ENCODE measurements at places on chromosomes 11 and 22.
A peak's percentile ranks its signal among the peaks of the same experiment; 100 is the strongest.

- no peak for DNase-seq
These were observed 742.2 kb downstream of the NELL1 start for GRCh38 chr11:21411597-21411996.

- no peak for DNase-seq
These were observed 177.7 kb downstream of the SNX19 start for GRCh38 chr11:130738611-130739010.

DNA sequence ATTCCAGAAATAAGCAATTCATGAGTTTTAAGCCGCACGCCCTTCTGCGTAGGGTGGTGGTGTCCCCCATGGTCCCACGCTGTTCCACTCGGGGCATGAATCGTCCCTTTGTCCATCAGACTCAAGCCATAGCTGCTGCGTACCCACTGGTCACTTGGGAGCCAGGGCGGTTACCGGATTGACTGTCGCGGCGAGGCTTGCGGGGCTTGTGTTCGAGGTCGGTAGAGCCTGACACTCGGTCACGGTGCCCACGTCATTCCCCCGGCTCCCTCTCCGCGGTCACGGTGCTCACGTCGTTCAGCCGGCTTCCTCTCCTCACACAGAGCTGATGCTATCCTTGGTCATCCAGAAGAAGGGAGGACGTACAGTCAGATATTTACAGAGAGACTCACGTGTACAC lies 1227.0 kb downstream of the BRD1 start:
- no peak for DNase-seq

DNA sequence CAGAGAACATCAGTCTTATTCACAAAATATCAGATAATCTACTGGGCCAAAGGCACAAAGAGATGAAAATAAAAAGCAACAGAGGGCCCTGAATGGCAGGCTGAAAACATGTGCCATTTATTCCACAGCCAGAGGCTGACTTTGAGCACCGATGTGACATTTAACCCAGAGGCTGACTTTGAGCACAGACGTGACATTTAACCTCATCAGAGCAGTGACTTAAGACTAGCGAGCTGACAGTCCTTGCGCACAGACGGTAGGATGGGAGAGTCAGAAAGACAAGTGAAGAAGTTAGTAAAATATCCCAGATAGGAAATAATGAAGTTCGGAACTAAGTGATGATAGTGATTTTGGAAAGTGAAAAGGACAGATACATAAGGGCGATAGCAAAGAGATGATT lies 65.3 kb downstream of the FLI1 start:
- DNase-seq, result no peak

GRCh38 chr11:44936525-44936924 lies 14.2 kb downstream of the TP53I11 start:
- DNase-seq, result peak; percentile 85

- no peak for DNase-seq
These were observed 7.3 kb downstream of the APBB1 start for GRCh38 chr11:6411594-6412031.

DNA sequence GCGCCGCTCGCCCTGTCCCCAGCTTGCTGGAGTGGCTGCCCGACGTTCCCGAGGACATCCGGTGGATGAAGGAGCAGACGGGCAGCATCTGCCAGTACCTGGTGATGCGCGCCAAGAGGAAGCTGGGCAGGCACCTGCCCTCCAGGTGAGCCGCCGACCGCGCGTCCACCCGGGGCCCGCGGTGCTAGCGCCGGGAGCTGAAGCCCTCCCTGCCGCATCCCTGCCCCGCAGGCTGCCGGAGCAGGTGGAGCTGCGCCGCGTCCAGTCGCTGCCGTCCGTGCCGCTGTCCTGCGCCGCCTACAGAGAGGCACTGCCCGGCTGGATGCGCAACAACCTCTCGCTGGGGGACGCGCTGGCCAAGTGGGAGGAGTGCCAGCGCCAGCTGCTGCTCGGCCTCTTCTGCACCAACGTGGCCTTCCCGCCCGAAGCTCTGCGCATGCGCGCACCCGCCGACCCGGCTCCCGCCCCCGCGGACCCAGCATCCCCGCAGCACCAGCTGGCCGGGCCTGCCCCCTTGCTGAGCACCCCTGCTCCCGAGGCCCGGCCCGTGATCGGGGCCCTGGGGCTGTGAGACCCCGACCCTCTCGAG lies 3.3 kb upstream of the CRACR2B start:
- no peak for DNase-seq

GRCh38 chr11:25910086-25910485 lies 421.8 kb upstream of the ANO3 start:
- DNase-seq, result no peak

DNA sequence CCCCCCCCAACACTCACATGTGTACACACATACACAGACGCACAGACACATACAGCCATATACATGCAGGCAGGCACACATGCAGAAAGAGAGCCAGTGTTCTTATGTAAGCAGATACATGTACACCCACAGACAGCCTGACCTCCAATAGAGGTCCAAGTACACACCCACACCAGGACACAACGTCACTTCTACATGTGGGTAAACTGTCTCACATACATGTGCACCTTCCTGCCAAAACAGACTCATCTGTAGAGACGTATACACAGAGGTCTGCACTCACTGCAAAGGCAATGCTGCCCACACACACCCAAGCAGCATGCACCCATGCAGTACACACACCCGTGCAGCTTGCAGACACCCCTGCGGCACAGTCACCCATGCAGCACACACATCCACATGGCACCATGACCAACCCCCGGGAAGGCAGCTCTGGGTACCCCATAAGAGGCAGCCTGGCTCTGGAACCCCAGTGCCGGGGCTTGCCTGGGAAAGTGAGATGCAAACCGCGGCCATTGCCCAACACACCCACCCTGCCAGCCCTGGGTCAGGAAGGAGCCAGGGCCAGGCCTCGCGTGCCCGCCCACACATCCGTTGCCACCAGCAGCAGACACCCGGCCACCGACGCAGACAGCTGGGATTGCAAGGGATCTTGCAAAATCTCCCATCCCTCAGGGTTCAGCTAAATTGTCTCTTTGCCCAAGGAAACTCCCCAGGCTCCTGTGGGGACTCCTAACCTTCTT lies 10.1 kb downstream of the CASTOR1 start:
- DNase-seq, result no peak

- DNase-seq, result peak; percentile 40
These were observed 520.8 kb downstream of the BRD1 start for GRCh38 chr22:49306632-49307480.

DNA sequence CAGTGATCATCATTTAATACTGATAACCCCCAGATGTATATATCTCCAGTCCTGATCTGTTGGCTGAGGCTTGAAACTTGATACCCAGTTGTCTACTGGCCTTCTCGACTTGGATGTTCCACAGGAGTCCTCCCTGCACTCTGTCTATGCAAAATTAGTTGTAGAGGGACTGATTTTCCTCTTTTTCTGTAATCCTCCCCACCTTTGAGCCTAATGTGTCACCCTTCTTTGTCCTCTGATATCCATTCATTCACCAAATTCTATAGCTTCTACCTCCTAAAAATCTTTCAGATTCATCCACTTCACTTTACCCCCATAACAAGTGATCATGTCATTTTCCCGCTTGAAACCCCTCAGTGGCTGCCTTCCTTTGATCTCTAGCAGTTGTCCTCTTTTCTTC lies 16.4 kb downstream of the COA4 start:
- DNase-seq, result no peak

DNA sequence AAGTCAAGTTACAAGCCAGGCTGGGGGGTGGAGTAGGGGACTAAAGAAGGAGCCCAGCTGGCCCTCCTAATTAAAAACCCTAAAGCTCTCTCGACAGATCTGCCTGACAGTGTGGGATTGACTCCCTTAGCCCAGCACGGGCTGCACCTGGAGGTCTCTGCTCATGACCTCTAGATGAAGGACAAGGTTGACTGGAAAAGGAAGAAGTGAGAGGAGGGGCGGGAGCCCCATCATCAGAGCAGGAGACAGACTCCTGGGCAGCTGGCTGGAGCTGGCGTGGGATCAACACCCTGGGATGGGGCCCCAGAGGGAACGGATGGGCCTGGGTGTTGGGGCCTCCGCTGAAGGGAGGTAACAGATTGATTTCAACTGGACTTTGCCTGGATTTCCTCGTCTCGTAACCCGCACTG lies 46.1 kb downstream of the RPUSD4 start:
- no peak for DNase-seq

- no peak for DNase-seq
These were observed 23.8 kb downstream of the MICAL2 start for GRCh38 chr11:12134236-12134585.

DNA sequence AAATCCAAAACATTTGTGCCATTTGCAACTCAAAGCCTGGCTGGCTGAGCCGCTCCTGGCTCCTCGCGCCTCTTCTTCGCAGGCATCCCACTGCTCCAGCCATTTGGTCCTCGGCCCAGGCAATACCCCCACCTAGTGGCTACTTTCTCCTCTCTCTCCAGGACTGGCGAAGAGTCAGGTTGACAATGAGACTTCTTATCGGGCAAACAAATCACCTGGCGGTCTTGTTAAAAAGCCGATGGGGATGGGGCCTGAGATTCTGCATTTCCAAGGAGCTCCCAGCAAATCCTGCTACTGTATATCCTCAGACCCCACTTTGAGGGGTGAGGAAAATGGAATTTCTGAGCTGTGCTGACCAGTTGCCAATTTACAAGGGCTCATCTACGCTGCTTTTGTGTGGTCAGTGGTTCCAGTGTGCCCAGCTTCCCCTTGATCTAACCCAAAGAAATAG lies 89.0 kb downstream of the ISX start:
- peak; percentile 88 for DNase-seq

- DNase-seq, result peak; percentile 87
These were observed 1.9 kb downstream of the LRP4 start for GRCh38 chr11:46916286-46917108.

DNA sequence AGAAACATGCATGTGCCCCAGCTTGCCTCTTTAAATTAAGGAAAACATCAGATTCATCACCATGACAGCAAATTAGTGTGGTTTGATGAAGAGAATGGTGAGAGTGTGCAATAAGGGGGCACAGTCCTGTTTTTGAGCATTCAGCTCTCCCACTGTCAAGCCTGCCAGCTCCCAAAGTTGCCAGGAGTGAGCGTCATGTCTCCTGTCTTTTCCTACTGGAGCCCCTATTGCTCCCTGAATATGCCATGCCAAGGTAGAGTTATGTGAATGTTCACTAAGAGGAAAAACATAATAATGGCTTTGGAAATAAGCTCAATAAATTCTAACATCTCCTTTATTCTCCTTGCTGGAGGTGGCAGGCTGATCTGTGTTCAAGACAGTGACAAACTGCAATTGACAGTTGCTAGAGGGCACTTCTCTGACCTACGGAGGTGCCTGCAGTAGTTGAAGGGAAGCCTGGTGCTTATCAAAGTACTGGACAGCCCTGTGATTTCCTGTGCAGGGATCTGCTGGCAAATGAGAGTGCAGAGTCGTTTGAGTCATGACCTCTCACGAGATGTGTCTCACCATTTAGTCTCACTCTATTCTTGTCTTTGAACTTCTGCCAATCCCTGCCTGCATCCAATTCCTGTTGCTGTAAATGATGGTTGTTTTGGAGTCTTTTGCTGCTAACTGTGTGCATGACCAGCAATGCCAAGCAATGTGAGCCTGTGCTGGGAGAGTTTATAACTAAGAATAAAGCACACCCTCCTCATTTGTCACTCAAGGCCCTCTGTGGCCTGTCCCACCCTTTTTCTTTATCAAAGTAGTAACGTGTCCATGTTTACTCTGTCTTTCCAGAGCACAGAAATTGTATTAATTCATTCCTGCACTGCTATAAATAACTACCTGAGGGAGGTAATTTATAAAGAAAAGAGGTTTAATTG lies 34.8 kb downstream of the MRGPRX2 start:
- peak; percentile 79 for DNase-seq

GRCh38 chr22:21984793-21985192 lies 2.2 kb upstream of the TOP3B start:
- peak; percentile 78 for DNase-seq

GRCh38 chr22:42688241-42689211 lies 32.1 kb downstream of the A4GALT start:
- peak; percentile 96 for DNase-seq

GRCh38 chr11:126817096-126817495 lies 183.5 kb downstream of the KIRREL3 start:
- no peak for DNase-seq

DNA sequence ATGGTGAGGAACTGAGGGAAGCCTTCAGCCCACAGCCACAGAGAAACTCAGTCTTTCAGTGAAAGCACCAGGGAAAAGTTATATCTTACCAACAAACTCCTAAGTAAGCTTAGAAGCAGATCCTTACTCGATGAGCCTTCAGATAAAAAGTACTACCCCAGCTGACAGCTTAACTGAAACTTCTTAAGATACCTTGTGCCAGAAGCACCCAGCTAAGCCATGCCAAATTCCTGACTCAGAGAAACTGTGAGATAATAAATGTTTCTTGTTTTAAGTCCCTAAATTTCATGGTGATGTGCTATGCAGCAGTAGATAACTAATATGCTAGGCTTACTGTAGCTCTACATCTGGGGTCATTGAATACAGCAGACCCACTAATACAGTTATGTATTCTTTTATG lies 2025.0 kb downstream of the LRRC4C start:
- DNase-seq, result no peak

GRCh38 chr22:37681556-37682049 lies 4.5 kb upstream of the NOL12 start:
- peak; percentile 84 for DNase-seq

DNA sequence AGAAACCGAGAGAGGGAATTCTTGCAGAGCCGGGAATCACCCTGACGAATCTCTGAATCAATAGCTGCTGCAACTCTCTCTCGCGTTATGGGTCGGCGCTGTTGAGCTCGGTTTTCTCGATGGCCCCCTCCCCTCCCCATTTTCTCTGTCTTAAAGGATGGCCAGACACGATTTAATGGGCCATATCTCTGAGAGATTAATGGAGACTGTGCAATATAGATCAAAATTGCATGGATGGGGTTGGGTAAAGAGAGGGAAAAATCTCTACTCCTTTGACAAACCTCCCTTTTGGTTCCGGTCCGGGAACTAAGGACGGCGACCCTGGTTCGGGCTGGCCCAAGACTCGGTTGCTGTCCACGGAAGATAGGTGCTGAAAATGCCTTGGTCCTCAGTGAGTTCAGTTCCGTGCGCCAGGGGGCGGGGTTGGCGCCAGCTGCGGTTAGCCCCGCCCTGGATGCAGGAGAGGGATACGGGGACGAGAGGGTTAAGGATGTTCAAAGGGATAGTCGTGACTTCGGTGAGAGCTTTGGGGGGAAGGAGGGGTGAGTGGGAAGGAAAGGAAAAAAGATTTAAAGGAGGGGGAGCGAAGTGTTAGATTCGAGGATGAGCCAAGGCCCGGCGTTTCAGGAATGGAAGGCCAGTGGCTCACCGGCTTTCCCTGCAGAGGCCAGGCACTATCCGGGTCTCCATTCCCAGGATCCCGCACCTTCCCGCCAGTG lies 103.6 kb upstream of the HSD17B12 start:
- DNase-seq, result peak; percentile 85
